ENCODE measurements at places on chromosomes 5 and 9. TPM values are rescaled to one million over a fixed set of nuclear protein-coding genes. Genes with fewer than 3 reads are reported as not detected.

- no peak for DNase-seq
These were observed 60.6 kb upstream of the AFAP1L1 start for GRCh38 chr5:149210968-149211490.

DNA sequence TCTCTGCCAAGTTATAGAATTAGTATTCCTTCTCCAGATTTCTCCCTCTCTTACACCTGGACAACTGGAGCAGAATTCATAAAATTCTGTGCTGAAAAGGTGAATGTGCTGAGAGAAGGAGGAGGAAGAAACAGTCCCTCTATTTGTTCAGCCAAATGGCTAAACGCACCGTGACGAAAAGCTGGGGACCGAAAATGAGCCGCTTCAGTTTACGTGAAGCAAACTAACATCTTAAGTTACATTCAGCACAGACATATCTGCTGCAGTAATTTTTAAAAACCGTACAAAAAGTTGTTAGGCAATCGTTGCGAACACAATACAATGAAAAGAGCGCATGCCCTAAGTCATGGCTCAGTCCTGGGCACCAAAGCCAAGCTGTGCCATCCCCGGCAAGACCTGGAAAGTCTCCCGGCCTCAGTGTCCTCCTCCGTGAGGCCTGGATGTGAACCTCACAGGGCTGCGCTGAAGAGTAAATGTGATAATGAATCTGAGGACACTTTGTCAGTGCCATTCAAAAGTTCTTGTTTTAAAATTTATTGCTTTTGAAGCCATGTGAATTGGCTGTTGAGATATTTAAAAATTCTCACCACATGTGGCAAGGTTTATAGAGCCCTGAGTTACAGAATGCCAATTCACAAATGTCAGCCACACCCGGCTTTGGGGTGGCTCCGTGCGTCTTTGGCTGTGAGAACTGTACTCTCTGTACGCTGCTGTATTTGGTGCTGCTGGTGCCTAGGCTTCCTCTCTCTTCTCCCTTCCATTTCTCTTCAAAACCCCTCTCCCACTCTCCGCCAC lies 46.3 kb downstream of the FAM240B start:
- DNase-seq, result no peak

GRCh38 chr5:69364414-69364813 lies 4.9 kb downstream of the AK6 start:
- no peak for DNase-seq

GRCh38 chr5:154309371-154309745 lies 118.8 kb downstream of the GALNT10 start:
- DNase-seq, result no peak

DNA sequence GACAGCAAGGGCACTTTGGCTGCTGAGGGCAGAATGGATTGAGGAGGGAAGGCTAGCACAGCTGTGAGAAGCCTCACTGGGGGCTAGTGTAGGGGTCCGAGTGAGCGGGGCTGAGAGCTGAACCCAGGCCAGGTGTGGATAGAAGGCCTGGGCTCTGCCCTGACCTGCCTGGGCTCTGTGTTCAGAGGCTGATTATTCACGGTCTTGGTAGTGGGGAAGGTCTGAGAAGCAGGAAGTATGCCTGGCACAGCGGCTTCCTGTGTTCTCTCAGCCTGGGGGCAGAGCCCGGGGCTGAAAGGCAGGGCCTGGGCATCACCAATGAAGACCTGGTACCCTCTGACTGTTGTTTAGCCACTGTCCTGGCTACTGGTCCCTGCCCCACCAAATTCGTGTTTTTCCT lies 136.4 kb upstream of the TBC1D2 start:
- no peak for DNase-seq

- DNase-seq, result peak; percentile 82
These were observed 469 bp downstream of the AGTPBP1 start for GRCh38 chr9:85741095-85741874.

GRCh38 chr9:4837261-4838188 lies 44.8 kb downstream of the RCL1 start:
- no peak for DNase-seq

GRCh38 chr5:141533897-141534296 lies 45.0 kb downstream of the PCDHGC5 start:
- DNase-seq, result no peak

DNA sequence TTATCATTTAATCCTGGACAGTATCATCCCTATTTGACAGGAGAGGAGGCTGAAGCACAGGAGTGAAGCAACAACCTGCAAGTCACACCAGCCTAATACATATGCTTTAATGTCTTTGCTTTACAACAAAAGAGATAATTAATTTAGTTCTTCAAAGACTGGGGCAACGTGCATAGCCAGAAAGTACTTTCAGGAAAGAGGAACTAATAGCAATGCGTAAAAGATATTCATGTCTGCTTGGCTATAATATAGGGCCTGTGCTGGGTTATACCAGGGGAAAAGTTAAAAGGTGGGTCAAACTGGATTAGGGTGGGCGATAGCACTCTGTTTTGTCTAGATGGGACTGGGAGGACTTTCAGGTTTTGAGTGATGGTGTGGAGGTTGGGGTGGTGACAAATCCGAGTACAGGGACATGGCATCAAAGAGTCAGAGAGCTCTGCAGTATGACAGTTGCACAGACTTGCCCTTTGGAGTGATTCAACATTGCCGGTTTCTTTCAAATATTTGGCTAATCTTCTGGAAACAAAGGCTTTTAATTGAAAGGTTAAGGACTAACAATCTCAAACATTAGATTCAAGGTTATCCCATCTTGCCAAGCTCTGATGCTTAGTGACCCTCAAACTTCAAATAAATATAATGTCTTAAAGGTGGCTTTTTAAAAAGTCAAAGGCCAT lies 11.9 kb downstream of the DAB2 start:
- DNase-seq, result no peak

- no peak for DNase-seq
These were observed 18.6 kb downstream of the B4GALT1 start for GRCh38 chr9:33148367-33149014.

DNA sequence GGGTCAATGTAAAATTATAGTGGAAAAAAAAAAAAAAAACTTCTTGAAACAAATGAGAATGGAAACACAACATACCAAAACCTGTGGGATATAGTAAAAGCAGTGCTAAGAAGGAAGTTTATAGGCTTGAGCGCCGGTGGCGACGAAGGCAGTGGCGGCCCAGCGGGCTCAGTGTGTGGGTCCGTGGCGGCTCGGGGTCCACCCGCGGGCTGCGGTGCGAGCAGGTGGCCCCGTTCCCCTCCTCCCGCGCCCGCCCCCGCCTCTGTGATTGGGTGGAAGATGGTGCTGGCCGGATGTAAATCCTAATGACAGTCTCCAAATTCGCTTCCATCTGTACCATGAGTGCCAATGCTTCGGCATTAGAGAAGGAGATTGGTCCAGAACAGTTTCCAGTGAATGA lies 57.5 kb upstream of the TLX3 start:
- DNase-seq, result no peak

- no peak for DNase-seq
These were observed 110.0 kb upstream of the PTGER4 start for GRCh38 chr5:40569546-40570270.

DNA sequence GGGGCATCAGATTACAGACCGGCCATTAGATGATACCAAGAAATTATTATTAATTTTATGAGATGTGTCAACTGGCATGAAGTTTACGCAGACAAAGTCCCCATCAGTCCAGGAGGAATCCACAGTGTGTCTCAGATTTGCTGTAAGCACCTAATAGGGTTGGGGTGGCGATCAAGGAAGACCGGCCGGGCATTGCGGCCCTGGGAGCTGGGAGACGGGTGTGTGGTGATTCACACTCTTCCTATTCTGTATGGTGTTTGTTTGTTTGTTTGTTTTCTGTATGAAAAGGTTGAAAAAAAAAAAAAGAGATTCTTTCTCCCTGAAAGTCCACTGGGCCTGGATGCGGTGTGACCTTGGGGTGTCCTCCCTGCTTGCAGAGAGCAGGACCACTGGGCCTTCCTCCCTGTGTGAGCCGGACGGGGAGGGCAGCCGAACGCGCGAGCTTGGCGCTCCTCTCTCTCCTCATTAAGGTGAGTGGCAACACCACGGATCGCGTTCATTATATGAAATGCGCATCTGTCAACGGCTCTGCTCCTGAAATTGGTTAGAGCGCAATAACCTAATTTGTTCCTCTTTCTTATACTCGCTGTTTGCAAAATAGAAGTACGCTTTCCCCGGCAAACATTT lies 15.1 kb downstream of the RASGEF1C start:
- no peak for DNase-seq

DNA sequence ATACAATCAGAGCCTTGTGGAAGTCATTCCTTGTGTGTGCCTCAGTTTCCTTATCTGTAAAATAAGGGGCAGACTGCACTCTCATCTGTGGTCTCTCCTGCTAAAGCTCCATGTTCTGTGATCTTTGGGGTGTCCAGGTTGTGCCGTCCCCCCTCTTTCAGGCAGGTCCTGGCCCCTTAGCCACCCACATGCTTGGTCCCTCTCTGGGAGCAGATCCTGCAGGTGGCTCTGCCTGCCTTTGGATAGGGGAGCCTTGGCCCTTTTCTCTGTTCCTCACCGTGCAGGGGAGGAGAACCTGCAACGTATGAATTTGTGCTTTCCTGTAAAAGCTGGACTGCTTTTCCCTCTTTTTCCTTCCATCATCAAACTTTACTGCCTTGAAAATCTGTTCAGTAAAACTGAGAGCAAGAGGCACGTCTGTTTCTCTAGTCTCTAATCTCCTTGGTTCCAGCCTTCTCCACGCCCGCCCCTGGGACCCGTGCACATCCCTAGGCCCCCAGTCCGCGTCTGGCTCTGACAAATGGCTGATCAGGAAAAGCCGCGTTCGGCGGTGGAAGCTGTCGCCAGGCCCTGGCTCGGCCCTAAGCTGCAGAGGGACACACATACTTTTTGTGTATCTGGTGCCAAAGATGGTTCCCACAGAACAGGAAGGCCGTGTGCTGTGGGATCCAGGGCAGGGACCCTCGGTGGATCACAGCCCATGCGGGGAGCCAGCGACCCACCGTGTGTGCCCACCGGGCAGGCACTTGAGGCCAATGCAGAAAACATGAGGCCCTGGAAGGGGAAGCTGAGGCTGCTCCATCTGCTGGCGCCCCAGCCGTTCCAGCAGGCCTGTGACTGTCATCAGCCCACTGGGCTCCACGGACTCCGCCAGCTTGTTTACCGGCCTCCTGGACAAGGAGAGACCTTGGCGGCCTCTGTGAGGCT lies 43.4 kb upstream of the COL5A1 start:
- no peak for DNase-seq

- DNase-seq, result no peak
These were observed 229.2 kb downstream of the MRPS30 start for GRCh38 chr5:45037927-45038326.

DNA sequence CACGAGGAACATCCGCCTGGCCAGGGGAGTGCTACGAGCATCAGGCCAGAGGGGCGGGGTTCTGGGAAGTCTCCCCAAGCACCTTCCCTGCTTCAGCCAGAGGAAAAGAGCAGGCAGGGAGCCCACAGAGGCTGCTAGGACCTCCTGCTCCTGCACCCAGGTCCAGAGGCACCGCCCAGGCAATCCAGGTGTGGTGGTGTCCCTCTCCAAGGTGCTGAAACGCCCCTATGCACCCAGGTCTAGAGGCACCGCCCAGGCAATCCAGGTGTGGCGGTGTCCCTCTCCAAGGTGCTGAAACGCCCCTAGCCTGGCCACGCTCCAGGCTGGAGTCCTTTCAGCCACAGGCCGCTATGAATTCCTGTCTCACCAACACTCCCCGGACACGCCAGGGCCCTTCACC lies 10.7 kb upstream of the UBAC1 start:
- DNase-seq, result no peak

DNA sequence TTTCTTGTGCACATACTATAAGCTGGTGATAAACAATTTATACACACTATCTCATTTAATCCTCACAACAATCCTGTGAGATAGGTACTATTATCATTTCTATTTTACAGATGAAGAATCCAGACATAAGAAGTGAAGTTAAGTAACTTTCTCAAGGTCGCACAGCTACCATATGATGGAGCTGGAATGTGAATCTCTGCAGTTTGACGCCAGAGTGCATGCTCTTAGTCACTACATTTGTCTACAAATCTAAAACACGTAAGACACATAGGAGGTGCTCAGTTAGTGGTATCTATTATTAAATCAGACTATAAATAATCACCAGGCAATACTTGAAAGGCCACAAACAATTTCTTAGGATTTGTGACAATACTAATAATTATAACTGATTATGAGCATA lies 45.0 kb upstream of the CDKN2B start:
- no peak for DNase-seq

DNA sequence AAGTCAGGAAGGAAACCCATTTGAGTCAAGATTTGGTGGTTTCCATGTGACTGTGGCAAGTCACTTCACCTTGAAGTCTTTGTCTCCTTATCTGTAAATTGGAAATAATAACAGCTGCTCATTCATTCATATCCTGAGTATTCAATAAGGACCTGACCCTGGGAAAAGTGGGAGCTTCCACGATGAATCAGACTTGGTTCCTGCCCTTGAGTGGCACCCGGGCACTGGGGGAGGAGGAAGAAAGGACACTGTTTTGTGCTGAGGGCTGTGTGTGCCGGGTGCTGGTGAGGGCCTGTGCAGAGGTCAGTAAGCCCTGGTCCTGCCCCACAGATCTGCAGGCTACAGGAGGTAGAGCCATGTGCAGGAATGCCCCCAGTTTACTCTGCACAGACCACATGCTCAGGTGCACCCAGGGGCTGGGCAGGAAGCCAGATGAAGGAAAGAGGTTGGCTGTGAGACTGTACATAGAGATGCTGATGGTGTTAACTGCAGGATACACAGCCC lies 6.8 kb downstream of the NDST1 start:
- no peak for DNase-seq

DNA sequence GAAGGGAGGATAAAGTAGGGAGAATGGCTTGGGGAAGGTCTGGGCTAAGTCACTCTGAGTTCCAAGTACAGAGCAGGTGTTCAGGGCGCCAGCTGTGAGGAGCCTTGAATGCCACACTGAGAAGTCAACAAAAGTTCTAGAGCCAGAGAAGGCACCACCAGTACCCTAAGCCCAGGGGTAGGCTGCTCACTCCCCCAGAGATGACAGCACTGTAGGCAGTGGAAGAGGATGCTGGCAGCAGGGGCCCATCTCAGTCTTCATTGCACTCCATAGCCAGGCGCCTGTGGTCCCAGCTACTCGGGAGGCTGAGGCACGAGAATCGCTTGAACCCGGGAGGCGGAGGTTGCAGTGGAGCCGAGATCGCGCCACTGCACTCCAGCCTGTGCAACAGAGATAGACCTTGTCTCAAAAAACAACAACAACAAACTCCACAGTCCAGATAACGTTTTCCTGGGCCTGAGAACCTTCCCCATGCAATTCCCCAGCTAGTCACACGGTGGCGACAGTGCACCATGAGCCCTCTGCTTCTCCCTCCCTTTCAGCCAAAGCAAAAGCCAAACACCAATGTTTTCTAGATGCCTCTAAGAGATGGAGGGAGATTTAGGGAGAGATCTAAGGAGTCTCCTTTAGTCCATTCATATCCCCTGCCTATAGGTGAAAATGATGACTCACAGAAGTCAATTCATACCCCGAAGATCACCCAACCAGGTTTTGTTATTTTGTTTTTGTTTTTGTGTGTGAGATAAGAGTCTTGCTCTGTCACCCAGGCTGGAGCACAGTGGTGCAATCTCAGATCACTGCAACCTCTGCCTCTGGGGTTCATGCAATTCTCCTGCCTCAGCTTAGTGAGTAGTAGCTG lies 19.8 kb upstream of the NSD1 start:
- peak; percentile 81 for DNase-seq

- DNase-seq, result no peak
These were observed 22.8 kb upstream of the DTWD2 start for GRCh38 chr5:119011186-119011585.

The GLRA1 gene
- not detected for total RNA-seq

The CARD6 gene
- total RNA-seq, result 11.2 TPM

The KCNV2 gene
- total RNA-seq, result not detected

The C5orf58 gene
- total RNA-seq, result not detected

The PCDHGB3 gene
- 0.71 TPM for total RNA-seq

The NMUR2 gene
- not detected for total RNA-seq

The C1QTNF3 gene
- total RNA-seq, result 3.2 TPM

The CARTPT gene
- total RNA-seq, result not detected

The SPAG8 gene
- 0.19 TPM for total RNA-seq

The HSD17B3 gene
- total RNA-seq, result not detected

The SHISAL2B gene
- not detected for total RNA-seq

All from natural killer cell treated with Interleukin-12 subunit alpha and Interleukin-12 subunit beta and Interleukin-15 and Interleukin-18, amount 100 ng/mL, for 72 hours (primary cell).